Nucleus accumbens (tissue), 56 donors: ENCODE measurements at places on chromosomes 1 and 21.

- no peak for DNase-seq
These were observed 454 bp downstream of the CORT start for GRCh38 chr1:10450156-10450814.

- DNase-seq, result no peak
These were observed 8.3 kb upstream of the RNF19B start for GRCh38 chr1:32972814-32973428.

- no peak for DNase-seq
These were observed 52.9 kb downstream of the FOXJ3 start for GRCh38 chr1:42282024-42282579.

GRCh38 chr1:218804014-218804785 is 369.5 kb upstream of the LYPLAL1 start:
- DNase-seq, result no peak

DNA sequence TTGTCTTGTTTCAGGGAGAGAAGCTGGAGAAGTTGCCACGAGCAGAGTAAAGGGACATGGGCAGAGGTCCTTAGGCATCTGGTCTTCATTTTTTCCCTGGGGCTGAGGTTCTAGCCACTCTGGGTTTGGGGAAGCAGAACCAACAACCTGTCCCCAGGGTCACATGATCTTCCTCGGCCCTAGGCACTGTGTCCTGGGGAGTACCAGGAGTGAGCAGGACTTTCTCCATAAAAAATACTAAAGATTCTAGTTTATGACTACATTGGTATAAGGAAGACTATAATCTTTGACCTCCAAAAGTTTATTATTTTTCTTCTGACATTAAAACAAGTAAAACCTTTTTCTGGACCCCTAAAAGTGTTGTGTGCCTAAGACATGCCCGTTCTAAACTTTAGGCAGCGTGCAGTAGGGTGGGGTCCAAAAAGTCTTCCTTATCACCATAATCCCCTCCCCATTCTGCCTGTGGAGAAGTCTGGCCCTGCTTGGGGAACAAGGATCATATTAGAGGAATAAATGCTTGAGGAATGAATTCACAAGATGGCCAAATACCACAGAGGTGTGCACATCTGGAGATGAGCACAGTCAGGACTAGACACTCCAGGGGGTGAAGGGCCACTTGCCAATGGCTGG is 19.3 kb upstream of the IGSF3 start:
- no peak for DNase-seq

GRCh38 chr1:33294071-33295010 is 26.6 kb downstream of the A3GALT2 start:
- DNase-seq, result no peak

- DNase-seq, result no peak
These were observed 23.8 kb downstream of the CR1 start for GRCh38 chr1:207519505-207520399.

DNA sequence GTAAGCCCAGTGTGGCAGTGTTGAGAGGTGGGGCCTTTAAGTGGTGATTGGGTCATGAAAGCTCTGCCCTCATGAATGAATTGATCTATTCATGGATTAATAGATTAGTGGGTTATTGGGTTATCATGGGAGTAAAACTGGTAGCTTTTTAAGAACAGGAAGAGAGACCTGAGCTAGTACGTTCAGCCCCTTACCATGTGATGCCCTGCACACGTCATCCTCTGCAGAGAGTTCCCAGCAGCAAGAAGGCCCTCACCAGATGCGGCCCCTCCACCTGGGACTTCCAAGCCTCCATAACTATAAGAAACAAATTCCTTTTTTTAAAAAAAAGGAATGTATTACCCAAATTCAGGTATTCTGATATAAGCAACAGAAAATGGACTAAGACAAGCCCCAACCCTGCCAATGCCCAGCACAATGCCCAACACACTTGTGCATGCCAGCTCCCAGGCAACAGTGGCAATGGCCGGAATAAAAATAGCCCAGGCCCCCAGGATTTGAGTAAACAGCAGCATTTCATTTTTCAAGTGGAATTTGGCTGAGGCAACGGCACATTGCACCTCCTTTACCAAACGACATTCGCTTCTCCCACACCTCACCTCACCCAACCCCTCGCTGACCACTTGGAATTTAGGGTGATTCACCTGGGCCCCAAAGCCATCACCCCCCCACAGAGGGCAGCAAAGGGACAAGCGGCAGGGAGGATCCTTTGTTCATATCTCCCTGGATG is 215.9 kb downstream of the TOMM20 start:
- DNase-seq, result no peak

- DNase-seq, result no peak
These were observed 110.6 kb downstream of the HS2ST1 start for GRCh38 chr1:87024936-87025540.

DNA sequence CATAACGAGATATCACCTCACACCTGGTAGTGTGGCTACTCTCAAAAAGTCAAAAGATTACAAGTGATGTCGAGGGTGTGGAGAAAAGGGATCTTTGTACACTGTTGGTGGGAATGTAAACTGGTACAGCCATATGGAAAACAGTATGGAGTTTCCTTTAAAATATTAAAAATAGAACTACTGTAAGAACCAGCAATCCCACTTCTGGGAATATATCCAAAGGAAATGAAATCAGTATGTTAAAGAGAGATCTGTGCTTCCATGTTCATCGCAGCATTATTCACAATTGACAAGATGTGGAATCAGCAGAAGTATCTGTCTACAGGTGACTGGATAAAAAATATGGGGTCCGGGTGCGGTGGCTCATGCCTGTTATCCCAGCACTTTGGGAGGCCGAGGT is 7.6 kb upstream of the PIK3C2B start:
- DNase-seq, result no peak

DNA sequence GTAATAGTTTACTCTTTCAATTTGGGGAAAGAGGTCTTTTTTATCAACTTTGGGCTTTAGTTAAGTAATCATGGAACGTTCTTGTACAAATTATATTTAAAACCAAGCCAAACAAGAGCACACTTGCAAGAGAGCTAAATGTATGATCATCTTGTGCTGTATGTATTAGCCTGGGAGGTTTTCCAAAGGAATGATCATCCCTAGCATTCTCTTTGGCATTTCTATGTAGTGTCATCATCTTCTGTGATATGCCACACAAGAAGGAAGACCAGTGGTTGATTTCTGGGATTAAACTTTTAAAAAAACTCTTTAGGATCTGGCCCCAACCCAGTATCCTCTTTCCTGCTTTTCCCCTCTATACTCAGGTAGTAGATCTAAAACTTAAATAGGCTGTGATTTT is 38.4 kb upstream of the KCNQ4 start:
- no peak for DNase-seq

DNA sequence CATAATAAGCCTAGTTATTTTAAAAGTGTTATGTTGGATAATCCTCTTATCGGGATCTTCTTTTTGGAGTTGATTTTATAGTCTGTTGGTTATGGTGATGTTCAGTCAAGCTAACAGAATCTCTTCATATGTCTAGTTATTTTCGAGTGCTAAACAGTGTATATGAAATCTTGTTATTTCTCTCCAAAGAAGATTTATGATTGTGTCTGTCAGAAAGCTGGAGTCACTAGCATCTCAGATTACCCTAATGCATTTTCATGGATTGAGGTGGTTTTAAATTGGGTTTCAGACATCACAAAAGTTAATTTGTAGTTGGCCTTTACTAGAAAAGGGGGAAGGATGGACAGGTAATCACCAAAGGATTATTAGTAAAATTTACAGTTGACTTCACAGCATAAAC is 13.3 kb downstream of the MAEL start:
- DNase-seq, result no peak

DNA sequence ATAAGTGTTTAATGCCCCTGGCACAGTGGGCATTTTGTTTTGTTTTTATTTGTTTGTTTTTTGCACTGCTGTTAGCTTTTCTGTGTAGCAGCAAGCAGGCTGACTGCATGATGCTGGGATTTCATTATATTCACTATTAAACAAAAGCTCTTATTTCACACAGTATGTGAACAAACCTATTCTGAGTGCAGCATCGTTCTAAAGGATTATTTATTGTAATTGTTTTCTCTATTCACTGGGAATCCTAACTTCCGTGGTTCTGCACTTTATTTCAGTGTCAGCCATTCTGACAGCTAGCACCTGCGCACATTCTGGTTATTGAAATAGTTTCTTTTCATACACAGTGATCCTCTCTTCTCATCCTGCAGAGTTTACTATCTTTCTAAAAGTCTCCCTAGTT is 595.0 kb downstream of the NEGR1 start:
- DNase-seq, result no peak

DNA sequence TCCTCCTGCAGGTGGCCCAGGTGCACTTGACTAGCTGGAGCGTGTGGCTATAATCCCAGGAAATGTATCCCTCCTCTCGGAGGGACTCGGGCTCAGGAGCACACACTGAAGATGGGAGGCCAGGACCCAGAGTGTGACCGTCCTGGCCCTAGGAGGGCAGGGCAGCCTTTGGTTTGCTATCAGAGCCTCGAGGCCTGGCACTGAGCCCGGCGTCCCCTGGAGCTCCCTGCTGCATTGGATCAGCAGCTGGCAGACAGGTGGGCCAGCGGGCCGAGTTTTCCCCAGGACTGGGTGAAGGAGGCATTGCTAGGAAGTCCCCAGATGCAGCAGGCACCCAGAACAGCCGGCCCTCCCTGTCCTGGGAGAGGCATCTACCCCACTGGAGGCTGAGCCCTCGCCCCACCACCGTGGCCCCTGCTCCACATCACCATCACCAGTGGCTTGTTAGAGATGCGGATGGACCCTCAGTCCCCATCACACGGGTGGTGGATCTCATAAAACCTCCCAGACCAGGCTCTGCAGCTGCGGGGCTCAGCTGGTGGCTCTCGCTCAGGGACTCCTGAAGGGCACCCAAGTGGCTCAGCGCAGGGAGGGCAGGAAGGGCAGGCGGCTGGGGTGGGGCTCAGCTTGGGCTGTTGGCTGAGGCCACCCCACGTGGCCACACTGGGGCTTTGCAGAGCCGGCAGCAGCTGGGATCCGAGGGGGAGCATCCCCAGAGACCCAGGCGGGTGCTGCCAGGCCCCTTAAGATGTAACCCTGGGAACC is 32.7 kb upstream of the POFUT2 start:
- DNase-seq, result no peak

DNA sequence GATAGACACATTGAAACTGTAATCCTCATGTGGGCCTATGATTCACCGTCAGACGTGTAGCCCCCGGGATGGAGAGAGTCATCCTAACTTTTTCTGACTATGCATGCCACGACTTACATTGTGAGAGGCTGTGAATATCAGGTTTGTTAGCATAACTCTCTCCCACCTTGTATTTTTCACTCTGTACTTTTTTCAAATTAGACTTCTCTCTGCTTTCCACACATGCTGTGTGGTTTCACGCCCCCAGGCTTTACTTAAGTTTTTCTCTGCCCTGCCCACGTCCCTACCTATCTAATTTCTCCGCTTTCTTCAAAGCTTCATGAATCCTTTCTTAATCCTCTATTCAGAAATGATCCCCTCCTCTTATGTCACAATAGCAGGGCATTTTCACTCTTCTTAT is 3.4 kb upstream of the NCAM2 start:
- no peak for DNase-seq

DNA sequence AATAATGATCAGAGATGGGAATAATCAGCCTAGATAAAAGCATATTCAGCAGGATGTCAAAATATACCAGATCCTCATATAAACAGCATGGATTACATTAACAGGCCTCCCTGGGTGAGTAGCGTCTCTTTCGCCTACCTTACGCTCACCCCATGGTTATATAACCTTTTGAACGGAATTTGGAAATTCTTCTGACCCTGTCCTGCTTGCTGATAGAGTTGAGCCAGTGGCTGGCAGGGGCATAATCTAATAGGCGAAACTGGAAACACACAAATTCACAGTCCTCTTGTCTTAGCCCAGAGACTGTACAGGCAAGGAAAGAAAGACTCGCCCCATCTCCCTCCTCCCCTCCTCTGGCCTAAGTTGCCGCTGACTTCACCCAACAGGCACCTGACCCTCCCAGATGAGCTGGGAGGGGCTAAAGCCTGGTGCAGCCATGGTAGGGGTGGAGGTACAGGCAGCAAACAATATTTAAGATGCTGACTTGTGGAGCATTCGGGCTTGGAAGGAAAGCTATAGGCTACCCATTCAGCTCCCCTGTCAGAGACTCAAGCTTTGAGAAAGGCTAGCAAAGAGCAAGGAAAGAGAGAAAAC is at the start of gene ANGPTL7:
Gene ANGPTL7, plus strand, starts transcription at position 498 of the 594 bp plus-strand sequence. CDS start 225 bp downstream, outside the sequence.
- no peak for DNase-seq

GRCh38 chr1:9630331-9631111 is 21.0 kb upstream of the PIK3CD start:
- no peak for DNase-seq
